ENCODE measurements at places on chromosomes 5 and 9.

GRCh38 chr9:115171921-115172388, 54.0 kb upstream of the TNC start:
- no peak for DNase-seq

- DNase-seq = no peak
Observed at GRCh38 chr9:14782286-14783051, 59.9 kb upstream of the CER1 start.

DNA sequence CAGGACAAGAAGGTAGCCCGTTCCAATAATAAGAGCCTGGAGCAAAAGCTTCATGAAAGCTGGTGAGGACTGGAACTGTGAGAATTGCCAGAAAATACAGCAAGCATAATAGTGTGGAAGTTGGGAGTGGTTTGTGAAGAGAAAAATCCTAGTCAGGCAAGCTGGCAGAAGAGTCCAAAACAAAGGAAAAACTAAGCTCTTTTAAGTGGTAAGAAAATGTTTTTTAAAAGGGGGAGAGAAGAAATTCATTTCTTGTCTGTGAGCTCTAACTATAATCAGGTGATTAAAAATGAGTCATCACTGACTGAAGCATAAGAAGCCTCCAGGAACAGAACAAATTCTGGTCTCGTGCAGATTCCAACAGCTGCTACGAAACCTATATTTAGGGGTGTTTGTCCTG, 102.6 kb downstream of the CAAP1 start:
- no peak for DNase-seq

- DNase-seq = no peak
Observed at GRCh38 chr5:160377651-160378050, 7.2 kb upstream of the C1QTNF2 start.

- DNase-seq = no peak
Observed at GRCh38 chr9:92966518-92966800, 19.1 kb downstream of the FGD3 start.

GRCh38 chr5:2291146-2291840, 408.6 kb upstream of the IRX4 start:
- DNase-seq = no peak

DNA sequence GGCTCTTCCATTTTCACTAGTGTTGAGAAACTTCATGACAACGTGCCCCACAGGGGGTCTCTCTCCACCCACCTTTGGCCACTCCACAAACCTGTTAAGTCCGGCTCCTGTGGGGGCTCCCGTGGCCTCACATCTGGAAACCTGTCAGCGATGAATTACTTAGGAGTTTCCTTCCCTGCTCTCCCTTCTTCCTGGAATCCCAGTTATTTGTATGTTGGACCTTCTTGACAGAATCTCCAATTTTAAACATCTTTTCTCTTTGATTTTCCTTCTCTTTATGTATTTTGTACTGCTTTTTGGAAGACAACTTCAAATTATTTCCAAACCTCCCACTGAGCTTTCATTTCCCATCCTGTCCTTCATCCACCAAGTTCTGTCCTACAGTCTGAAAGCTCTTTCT, 55.1 kb upstream of the NRARP start:
- DNase-seq = peak; percentile 7

Measured in GM20000 (cell line).